ENCODE measurements at places on chromosomes 4 and X. TPM values are rescaled to one million over a fixed set of nuclear protein-coding genes. Genes with fewer than 3 reads are reported as not detected.

The SLC9A6 gene
- 5.2 TPM for total RNA-seq

The ZFP42 gene
- total RNA-seq = 12.5 TPM

The SLC38A5 gene
- not detected for total RNA-seq

The IL2RG gene
- total RNA-seq = not detected

All from A375 (cell line).